ENCODE measurements at places on chromosomes 4 and X. TPM values are rescaled to one million over a fixed set of nuclear protein-coding genes. Genes with fewer than 3 reads are reported as not detected.
A peak's percentile ranks its signal among the peaks of the same experiment; 100 is the strongest.

- DNase-seq = peak; percentile 24
These were observed 24.1 kb downstream of the ZCCHC12 start for GRCh38 chrX:118847676-118848075.

Gene CBLL2
- not detected for total RNA-seq

DNA sequence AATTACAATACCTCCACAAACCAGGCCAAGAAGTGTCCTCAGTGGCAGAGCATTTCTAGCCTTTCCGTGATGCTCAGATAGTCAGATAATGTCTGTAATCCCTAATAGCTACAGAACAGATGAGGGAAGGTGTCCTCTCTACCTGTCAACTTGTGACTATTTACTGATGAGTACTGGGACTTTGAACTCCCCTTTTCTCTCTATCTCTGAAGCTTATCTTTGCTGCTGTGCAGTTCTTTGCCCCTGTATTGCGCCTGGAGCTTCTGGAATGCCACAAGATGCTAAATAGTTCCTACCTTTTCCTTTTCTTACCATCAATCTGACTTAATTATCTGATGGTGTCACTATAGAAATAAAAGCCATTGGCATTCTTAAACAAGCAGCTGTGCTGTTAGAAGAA is 30.5 kb downstream of the FGF2 start:
- DNase-seq = no peak

GRCh38 chr4:181938631-181939030 is 304.6 kb upstream of the TENM3 start:
- no peak for DNase-seq

DNA sequence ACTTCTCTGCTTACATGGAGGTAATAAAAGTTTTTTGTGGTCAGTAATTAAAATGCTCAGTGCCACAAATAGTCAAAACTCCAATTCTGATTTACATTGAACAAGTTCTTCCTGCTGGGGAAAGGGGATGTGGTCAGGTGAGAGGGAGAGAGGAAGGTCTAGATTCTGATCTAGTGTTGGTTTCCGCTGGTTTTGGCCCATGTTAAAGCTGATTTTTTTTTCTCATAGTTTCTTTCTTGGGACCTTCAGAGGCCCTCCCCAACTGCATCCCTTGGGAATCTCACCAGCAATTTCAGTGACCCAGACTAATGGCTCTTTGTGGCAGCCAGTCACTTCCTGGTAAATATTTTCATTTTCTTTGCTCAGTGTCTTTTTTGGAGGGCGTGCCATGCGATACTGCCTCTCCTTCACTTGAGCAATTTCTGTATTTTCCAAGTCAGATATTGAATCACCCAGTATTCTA is 332.7 kb downstream of the RAPGEF2 start:
- DNase-seq = no peak

Gene BTC
- total RNA-seq = 8.1 TPM

DNA sequence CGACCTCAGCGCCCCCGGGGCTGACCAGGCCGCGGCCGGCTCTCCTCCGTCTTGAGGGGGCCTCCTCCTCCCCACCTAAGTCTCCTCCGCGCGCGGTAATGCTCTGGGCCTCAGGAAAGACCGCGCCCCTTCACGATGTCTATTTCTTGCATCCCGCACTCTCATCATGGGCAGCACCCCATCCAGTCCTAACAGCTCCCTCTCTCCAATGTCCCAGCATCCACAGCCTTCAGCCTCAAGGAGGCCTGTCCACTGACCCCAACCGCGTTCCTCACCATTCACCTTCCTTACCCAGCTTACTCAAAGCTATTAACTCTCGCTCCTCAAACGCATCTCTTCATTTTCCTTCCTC is 77.5 kb downstream of the MAGED4 start:
- DNase-seq = no peak

Gene GYG2
- 9.0 TPM for total RNA-seq

GRCh38 chr4:70902577-70903290 is 565 bp downstream of the MOB1B start:
- no peak for DNase-seq

- DNase-seq = no peak
These were observed 11.4 kb upstream of the TAPT1 start for GRCh38 chr4:16237715-16238114.

DNA sequence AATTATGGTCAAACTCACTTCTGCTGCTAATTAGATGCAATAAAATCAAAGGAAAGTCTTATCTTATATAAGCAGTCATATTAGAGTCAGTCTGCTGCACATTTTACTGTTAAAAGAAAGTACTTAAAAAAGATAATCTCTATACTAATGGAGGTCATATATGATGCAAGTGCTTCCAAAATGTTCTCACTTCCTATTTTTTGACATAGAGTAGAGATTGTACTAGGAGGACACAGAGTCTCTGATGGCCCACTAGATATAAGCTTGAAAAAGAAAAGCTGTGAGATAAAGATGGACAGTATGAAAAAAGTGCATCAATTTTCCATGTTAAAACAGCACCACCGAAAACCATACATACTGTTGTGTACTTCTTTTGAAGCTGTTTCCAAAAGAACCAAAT is 196.9 kb downstream of the KLHL13 start:
- no peak for DNase-seq

DNA sequence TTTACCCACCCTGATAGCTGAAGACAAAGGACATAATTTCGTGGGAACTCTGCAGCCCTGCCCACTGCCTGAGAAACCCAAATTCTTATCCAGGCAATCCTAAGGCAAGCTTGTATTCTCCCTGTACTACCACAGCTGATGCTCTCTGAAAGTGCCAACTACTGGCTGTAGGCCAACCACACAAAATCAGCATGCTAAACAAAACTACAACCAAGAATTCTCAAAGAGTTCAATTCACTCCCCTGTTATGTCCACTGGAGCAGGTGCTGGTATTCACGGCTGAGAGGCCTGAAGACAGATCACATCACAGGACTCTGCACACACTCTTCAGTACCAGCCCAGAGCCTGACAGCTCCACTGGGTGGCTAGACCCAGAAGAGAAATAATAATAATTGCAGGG is 375.9 kb upstream of the NDST4 start:
- DNase-seq = no peak

All from Calu3 (cell line).